CD8-positive, alpha-beta memory T cell (primary cell): ENCODE measurements at places on chromosomes 11 and 22. TPM values are rescaled to one million over a fixed set of nuclear protein-coding genes. Genes with fewer than 3 reads are reported as not detected.

DNA sequence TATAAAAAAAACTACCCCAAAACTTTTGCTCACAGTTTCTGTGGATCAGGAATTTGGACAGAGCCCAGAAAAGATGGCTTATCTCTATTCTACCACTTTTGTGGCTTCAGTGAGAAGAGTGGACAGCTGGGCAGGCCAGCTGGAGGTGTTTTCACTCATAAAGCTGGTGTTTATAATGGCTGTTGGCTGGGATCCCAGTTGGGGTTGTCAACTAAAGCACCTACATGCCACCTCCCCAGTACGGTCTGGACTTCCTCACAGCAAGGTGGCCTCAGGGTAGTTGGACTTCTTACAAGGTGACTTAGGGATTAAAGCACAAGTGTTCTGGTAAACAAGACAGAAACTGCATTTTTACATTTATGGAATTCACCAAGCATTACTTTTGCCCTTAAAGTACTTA, 171.0 kb downstream of the NELL1 start:
- H3K27ac ChIP-seq, result no peak overlapping the region
- no peak for DNase-seq
- H3K4me1 ChIP-seq, result no peaks in the 10 kb centered on the region
- H3K27me3 ChIP-seq, result no peaks in the 10 kb centered on the region
- H3K36me3 ChIP-seq, result no peaks in the 10 kb centered on the region

DNA sequence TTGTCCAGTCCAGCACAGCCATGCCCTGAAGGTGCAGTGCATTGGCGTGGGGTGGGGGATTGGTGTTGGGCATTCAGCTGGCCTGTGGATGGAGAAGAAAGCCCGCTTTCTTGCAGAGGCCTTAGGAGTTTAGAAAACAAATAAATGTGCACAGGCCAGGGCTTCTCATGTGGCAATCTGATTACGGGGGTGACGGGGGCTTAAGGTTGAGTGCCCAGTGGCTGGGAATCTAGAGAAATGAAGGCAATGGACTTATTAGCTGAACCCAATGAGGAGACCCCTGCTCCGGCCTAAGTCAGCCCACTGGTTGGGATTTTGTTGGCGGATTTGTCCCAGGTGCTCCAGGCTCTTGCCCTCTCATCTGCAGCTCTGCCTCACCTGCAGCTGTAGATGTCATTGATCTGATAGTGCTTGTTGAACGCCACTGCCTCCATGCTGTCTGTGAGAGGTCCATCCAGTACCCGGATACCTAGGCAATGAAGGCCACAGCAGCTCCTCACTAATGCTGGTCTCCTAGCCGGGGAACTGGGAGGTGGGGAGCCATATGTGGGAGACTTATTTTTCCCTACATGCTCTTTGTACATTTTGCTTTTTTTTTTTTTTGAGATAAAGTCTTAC, 6.2 kb downstream of the PCSK7 start:
- H3K4me1 ChIP-seq, result peaks cover 28% of the 10 kb centered on the region
- no peak overlapping the region for H3K27ac ChIP-seq
- H3K36me3 ChIP-seq, result peaks cover 78% of the 10 kb centered on the region
- no peak overlapping the region for H3K4me3 ChIP-seq
- DNase-seq, result no peak

DNA sequence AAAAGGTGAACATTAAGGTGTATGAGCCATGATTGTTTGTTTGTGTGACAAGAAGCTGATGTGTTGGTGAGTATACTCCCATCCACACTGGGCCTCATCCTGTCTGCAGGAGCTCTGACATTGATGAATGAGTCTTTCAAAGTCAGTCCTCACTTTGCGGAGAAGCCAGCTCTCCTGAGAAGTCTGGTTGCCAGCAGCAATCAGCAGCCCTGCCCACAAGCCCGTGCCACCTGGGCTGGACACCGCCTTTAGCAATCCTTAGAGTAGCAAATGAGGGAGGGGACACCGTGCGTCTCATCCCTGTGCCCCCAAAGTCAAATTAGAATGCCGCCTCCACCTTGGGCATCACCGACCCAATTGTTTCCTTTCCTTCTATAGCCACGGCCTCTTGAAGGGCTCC, 174.8 kb upstream of the NECTIN1 start:
- DNase-seq, result no peak
- H3K4me3 ChIP-seq, result no peak overlapping the region
- H3K27ac ChIP-seq, result no peak overlapping the region
- no peaks in the 10 kb centered on the region for H3K27me3 ChIP-seq
- no peaks in the 10 kb centered on the region for H3K36me3 ChIP-seq

DNA sequence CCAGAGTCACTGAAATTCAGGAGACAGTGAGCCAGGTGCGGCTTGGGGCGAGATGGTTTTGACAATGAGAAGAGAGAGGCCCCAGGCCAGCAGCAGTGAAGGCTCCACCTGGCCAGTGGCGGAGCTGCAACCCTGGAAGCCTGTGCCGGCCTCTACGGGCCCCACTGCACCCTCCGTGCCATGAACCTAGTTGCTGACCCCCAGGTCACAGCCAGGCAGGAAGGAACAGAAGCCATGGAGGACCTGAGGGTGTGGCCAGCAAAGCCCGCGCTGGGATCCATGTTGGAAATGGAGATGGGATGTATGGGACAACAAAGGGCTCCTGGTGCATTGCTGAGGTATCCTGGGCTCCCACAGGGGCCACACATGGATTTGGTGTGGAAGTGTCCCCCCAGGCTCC, 1528.5 kb downstream of the BRD1 start:
- no peak overlapping the region for H3K27ac ChIP-seq
- no peaks in the 10 kb centered on the region for H3K27me3 ChIP-seq
- no peaks in the 10 kb centered on the region for H3K36me3 ChIP-seq
- H3K4me1 ChIP-seq, result no peaks in the 10 kb centered on the region

DNA sequence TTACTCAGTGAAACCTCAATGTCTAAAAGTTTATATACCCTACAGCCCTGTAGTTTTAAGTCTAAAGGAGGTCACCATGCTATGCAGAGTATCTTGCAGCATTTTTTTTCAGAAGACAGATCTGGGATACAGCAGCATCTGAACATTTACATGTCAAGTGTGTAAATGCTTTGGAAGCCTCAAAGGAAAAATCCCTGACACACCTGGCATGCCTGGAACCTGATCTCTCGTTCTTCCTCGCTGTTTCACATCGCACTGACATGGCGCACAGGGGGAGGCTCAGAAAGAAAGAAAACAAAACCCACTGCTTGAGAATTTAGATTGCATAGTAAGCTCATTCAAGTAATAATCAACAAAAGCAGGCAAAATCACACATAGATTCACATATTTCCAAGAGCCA, 31.0 kb downstream of the PAX6 start:
- no peaks in the 10 kb centered on the region for H3K27me3 ChIP-seq
- no peak overlapping the region for H3K27ac ChIP-seq
- no peak overlapping the region for H3K4me3 ChIP-seq
- H3K4me1 ChIP-seq, result no peaks in the 10 kb centered on the region
- no peaks in the 10 kb centered on the region for H3K36me3 ChIP-seq
- DNase-seq, result no peak

SCGB2A2 gene
- not detected for total RNA-seq

DNAJB7 gene
- total RNA-seq, result not detected

DTX4 gene
- total RNA-seq, result 0.38 TPM

C11orf97 gene
- total RNA-seq, result not detected
